ENCODE measurements at places on chromosomes 4 and X.

- DNase-seq: no peak
Measured at GRCh38 chr4:80594701-80595100, 259.2 kb downstream of the CFAP299 start.

DNA sequence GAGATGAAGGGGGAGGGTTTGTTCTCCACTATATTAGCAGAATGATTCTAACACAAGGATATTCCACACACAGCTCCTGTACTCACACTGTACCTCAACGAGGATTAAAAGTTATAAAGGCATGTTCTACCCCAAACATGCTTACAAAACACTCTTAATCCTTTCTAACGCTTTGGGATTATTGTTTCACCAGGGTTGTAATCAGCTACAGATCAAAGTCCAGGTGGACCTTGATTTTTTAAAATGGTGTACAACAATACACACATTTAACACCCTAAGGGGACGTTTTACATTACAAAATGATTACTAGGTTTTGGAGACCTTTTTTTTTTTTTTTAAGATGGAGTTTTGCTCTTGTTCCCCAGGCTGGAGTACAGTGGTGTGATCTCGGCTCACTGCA is 50.3 kb upstream of the MAP3K15 start:
- no peak for DNase-seq

GRCh38 chr4:10722957-10723356 is 38.4 kb upstream of the CLNK start:
- DNase-seq: no peak

GRCh38 chr4:76197971-76198410 is 15.6 kb downstream of the SCARB2 start:
- DNase-seq: no peak

DNA sequence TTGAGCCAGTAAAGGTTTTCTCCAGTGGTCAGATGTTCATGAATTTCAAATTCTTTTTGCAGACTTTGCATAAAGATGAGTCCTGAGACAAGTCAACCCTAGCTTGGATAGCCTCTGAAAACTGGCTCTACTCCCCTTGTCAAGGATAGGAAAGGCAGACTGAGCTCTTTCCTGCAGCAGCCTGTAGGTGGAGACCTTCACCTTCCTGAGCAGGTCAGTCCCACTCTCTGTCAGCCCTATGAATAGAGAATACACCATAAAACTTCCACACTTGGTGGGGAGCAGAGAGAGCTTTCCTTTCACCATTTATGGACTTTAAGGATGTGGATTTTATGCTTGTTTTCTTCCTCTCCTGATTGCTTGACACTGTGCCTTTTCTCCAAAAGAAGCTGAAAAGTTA is 41.9 kb downstream of the PCDH19 start:
- no peak for DNase-seq

- DNase-seq: no peak
Measured at GRCh38 chr4:10172278-10172921, 55.8 kb upstream of the WDR1 start.

GRCh38 chr4:61427099-61427817 is 227.1 kb downstream of the ADGRL3 start:
- DNase-seq: no peak

DNA sequence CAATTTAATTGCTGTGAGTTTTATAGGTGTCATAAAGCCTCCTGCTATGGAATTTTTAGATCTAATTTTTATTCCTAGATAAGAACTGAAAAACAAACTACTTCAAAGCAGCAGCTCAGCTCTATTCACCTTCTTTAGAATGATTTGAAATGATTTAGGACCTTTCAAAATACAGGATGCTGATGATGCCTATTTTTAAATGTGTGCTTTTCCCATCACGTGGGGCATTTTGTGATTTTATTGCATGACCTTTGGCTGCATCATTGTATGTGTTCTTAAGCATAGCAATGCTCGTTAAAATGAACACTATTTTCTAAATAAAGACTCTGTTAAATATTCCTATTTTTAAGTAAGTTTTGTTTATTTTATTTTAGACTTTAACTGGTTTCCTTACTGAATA is 537.3 kb downstream of the STPG2 start:
- DNase-seq: no peak

DNA sequence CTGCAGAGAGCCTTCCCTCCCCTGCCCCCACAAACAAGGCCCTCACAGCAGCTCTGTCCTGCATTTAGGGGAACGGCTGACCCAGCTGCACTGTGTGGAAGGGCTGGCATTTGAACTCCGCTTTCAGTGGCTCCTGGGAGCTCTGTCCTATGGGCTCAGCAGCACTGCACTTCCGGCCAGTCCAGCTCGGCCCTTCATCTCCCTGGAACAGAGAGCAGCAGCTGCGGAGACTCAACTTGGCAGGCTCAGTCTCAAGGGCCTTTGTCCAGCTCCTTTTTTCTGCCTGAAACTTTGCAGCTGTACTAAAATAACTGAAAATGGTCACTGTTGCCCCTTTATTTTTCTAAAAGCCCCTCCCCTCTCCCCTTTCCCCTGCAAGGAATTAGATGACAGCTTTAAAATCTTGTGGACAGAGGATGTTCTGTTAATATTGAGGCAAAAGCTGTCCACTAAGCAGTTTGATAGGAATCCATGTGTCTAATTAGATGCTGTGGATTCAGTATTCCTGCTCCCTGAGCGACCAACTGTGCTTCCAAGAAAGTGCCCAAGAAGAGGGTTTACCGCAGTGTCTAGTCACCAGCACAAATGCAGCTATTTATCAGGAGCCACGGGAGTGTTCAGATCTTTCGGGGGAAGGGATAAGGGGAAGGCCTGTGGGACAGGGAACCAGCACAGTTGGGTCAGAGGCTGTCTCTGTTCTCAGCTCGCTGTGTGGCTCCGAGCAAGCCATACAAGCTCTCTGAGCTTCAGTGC is 133.1 kb downstream of the AFAP1 start:
- DNase-seq: no peak

DNA sequence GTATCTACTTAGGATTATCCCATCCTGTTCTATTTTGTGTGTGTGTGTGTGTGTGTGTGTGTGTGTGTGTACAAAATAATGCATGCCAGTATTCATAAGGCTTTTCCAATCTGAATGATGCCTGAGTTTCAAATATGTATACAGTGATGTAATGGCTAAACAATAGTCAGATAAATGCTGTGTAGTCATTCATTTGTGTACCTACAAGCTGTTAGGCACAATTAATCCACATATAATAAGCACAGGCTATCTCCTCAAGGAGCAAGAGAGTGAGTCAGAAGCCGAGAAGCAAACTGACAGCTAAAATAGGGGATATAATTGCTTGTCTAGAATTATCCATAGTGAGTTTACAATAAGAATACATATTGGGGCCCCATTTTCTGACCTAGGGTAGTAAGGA is 15.7 kb downstream of the DMD start:
- no peak for DNase-seq
